ENCODE measurements at places on chromosomes 2 and 18.

DNA sequence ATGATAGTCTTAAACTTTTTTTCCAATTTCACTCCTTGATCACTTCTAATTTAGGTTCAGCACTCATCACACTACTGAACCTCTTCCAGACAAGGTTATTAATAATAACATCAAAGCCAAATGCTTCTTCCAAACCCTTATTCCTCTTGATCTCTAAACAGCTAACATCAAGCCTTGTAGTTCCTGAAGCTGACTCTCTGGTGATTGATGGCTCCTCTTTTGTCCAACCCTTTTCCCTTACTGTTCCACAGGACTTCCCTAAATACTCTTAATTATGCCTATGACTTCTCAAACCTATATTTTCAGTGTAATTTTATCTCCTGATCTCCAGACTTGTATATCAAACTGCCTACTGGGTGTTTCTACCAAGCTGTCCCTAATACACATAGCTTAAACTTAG lies 83.9 kb downstream of the FAM228A start:
- DNase-seq: no peak

DNA sequence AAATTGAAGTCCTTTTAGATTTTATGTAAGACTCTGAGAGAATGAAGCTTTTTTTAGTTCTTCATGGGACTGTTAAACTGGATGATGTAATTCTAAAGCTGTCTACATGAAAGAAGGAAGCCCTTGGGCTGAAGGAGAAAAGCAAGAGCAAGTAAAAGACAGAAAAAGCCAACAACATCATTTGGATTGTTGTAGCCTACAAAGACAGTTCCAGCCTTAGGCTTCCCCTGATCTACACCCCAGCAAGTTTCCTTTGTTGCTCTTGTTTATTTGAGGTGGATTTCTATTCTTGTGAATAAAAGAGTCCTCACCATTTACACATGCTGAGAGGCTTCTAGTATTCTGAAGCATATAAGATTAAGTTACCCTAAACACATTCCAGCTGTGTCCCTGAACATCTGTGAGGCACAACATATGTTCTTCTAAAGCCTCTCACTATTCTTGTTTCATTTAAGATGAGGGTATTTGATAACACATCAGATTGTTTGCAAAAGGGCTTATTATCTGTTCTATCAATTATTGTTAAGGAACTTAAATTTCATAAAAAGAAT lies 377.8 kb downstream of the LNPK start:
- DNase-seq: no peak

- DNase-seq: no peak
These were observed 402.0 kb upstream of the UBE2E3 start for GRCh38 chr2:180578441-180578840.

- no peak for DNase-seq
These were observed 104.8 kb downstream of the MAP4K4 start for GRCh38 chr2:101802329-101802728.

GRCh38 chr2:137007938-137008337 lies 242.6 kb downstream of the THSD7B start:
- DNase-seq: no peak

DNA sequence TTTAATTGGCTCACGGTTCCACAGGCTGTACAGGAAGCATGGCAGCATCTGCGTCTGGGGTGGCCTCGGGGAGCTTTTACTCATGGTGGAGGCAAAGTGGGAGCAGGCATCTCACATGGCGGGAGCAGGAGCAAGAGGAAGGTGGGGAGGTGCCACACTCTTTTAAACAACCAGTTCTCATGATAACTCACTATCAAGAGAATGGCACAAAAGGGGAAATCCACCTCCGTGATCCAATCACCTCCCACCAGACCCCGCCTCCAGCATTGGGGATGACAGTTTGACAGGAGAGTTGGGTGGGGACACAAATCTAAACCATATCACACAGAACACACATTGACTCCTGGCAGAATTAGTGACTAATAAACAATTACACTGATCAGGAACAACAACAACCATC lies 68.6 kb upstream of the ACKR3 start:
- DNase-seq: no peak

DNA sequence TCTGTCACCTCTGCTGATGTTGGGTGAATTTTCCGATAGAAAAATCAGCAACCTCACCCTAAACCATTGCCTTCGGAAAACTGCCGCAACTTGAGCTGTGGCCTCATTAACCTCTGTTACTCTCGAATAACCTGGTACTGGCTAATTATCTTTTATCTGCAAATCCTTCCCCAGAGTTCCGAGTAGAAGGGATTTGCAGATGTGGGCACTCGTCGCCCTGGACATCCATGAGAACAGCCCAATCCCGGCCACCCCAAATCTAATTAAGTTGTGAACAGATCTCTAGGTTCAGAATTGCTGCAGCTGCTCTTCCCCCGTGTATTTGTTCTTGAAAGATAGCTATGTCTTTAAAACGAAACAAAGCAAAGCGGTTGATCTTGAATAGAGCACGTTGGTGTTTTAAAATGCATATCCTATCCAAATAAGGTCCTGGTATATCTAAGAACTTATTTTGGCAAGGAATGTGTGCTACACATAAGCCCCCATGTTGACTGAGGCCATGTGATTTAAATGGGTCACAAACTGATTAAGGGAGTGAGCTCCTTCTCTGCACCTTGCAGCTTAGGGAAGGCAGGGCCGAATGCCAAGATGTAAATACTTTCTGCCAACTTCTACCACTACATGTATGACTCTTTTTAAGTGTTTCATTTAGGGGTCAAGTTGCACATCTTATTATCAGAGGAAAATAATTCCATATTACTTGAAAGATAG lies 88.2 kb downstream of the MTCL1 start:
- no peak for DNase-seq

GRCh38 chr2:13488965-13489364 lies 772.2 kb downstream of the TRIB2 start:
- DNase-seq: no peak

- DNase-seq: no peak
These were observed 37.2 kb upstream of the DNMT3A start for GRCh38 chr2:25378731-25379490.

- DNase-seq: no peak
These were observed 31.6 kb upstream of the NABP1 start for GRCh38 chr2:191646163-191646902.

DNA sequence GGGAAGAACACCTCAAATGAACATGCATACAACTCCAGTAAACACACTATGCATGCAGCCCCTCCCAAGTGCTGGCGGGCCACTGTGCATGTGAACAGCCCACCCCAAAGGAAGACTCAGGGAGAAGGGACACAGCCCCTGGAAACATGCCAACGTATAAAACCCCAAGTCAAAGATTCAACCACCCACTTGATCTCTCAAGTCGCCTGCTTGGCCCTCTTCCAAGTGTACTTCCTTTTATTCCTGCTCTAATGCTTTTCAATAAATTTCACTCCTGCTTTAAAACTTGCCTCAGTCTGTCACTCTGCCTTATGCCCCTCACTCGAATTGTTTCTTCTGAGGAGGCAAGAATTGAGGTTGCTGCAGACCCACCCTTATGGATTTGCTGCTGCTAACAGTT lies 139.1 kb downstream of the C1D start:
- DNase-seq: no peak

DNA sequence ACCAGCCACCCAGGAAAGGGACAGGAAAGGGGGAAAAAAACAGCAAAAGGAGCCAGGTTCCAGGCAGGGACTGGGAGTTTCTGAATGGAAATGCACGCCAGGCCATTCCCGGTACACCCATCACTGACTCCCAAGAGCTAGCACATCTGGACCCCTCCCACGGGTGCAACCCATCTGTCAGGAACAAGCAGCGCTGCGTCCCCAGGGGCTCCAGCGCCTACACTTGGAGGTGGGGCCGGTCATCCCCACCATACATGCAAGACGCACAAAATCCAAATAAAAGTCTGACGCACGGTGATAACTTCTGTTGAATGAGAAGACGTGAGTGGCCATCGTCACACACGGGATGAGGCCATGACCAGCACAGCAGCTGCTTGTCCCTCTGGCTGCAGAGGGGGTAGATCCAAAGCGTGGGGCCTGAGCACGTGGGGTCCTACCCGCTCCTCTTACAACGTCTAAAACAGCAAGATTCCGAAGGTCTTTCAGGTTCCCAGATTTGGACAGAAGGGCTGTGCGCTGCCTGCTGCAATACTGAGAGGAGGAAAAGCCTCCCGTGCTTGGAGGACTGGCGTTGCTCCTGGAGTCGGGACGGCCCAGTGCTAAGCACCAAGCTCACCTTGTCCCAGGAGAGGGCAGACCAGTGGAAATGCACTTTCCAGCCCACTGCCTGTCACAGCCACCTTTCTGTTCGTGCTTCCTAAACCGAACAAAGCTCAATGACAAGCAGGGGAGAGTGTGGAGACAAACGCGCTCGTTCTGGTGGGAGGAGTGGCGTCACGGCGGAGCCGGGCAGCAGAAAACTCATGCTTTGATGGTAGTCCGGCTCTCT lies 68.9 kb downstream of the NDUFA10 start:
- no peak for DNase-seq

GRCh38 chr2:201520201-201520600 lies 68.7 kb downstream of the STRADB start:
- no peak for DNase-seq

GRCh38 chr2:100640431-100641124 lies 77.8 kb downstream of the PDCL3 start:
- DNase-seq: no peak

DNA sequence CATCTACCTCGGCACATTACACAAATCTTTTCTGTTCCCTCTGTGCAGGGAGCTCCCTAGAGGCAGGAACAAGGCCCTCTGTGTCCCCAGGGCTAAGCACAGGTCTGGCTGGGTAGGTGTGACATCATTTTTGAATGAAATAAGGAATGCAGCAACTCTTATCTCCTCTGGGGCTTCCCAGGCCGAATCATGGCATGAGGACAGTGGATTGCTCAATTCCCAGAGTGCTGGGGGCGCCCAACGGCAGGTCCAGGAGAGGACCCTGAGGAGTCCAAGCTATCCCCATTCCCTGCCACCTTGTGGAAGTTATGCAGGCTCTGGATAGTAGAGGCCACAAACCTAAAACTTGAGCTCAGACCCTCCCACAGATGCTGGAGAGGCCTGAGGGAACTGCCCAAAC lies 158.0 kb upstream of the RAB6C start:
- DNase-seq: no peak

DNA sequence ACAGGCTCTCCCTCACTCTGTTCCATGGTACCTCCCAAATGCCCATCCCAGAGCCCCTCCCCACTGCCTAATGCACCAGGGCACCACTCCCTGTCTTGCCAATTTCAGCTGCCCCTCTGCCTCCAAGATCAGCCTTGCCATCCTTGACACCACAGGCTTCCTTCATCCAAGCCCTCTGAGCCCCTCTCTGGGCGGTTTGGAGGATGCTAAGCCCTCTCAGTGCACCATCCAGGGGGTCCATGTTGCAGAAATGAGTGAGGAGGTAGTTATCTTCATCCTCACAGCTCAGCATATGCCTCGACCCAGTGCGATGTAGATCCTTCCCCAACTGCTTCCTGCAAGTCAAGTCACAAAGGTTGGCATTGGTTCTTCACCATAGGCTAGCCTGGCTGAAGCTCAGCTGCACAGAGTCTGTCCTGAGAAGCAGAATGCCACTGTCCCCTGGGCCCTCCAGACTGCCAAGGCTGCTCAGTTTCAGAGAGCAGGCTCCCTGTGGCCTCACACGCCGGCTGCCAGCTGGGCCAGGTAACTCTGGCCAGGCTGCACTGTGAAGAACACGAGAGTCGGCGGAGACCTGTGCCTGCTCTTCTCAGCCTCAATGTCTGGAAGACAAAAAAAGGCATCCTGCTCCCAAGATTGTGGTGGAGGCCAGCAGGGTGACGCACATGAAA lies 9.9 kb upstream of the MAP3K2 start:
- no peak for DNase-seq

GRCh38 chr2:119491776-119492525 lies 32.3 kb downstream of the SCTR start:
- peak; percentile 62 for DNase-seq

DNA sequence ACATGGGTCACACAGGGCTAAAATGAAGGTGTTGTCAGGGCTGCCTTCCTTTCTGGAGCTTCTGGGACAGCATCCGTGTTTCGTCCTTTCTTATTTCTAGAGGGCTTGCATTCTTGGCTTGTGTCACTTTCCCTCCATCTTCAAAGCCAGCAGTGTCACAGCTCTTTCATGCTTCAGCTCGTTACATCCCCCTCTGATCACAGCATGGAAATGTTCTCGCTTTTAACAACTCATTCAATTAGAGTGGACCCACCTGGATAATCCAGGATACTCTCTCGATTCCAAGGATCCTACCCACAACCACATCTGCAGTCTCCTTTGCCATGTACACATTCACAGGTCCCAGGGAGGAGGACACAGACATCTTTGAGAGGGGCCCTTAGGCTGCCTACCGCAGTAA lies 316.2 kb upstream of the FIGN start:
- no peak for DNase-seq

- DNase-seq: no peak
These were observed 211.4 kb upstream of the CCDC150 start for GRCh38 chr2:196427986-196428634.

- DNase-seq: no peak
These were observed 141.1 kb upstream of the ALPP start for GRCh38 chr2:232237464-232237863.

DNA sequence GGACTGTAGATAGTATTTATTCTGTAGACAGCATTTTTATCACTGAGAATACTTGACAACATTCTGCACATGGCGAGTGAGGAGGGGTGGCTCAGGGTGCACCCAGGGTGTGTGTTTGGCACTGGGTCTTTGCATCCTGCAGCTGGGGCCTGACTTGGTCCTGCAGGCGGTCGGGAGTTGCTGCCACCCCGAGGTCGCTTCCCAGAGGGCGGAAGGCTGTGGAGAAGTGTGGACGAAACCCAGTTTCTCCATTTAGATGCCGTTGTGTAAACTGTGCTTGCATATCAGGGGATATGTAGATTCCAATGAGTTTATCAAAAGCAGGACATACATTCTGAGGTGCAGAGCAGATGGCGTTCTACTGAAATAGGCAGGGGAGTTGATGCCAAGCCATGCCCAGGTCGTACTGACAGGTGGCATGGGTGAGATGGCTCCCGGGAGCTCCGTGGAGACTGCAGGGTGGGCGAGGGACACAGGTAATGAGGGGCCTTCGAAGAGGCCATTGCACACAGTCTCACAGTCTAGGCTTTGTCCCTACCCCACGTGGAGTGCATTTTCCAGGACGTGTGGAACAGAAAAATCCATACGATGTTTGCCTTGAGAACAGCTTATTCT lies 74.5 kb downstream of the RTP5 start:
- DNase-seq: no peak

GRCh38 chr18:28786926-28787325 lies 610.0 kb upstream of the CDH2 start:
- no peak for DNase-seq
